Astrocyte (in vitro differentiated cells and primary cell): ENCODE measurements at places on chromosomes 12 and 14.

DNA sequence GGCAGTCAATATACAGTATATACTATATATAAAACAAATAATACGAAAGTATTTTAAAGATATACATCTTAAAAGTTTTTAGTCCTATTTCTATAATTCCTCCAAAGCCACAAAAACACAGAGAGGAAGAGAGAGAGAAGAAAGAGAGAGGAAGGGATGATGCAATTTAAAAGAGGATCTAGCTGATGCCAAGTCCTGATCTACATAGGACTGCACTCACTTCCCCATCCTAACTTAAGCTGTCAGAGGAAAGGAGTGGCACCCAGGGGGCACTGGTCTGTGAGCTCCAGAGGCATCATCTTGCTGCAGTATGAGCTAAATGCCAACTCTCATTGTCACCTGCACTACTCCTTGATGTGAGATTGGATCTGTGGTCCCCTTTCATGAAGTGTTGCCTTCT lies 95.8 kb downstream of the C12orf42 start:
- no peak for DNase-seq

DNA sequence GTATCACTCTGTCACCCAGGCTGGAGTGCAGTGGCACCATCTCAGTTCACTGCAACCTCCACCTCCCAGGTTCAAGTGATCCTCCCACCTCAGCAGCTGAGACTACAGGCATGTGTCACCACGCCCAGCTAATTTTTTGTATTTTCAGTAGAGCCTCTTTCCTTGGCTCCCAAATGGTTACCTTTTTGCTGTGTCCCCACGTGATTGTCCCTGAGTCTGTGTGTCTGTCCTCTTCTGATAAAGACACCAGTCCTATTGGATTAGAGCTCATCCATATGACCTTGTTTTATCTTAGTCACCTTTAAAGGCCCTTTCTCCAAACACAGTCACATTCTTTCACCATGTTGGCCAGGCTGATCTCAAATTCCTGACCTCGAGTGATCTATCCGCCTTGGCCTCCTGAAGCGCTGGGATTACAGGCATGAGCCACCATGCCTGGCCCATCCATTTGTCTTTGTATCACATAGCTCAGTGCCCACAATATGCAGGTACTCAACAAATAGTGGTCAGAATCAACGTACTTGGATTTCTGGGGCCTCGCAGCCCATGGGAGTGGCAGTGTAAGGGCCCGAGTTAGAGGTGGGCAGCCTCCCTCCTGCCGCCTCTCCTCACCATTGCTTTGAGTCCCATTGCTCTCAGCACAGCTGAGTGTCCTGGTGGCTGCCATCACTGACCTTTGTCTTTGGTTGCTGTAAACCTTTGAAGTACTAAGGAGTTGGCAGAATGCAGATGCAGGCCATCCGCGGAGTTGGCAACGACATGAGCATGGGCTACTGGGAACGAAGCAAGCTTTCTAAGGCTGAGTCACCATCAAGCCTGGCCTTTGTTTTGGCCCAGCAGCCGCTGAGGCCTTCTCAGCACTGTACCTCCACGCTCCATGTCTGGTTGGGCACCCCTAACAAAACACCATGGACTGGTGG lies 9.3 kb downstream of the TPCN1 start:
- DNase-seq, result peak; percentile 65

- DNase-seq, result no peak
These were observed 9.1 kb upstream of the ERC1 start for GRCh38 chr12:981961-982360.

GRCh38 chr14:34548472-34548981 lies 9.0 kb upstream of the EAPP start:
- no peak for DNase-seq

DNA sequence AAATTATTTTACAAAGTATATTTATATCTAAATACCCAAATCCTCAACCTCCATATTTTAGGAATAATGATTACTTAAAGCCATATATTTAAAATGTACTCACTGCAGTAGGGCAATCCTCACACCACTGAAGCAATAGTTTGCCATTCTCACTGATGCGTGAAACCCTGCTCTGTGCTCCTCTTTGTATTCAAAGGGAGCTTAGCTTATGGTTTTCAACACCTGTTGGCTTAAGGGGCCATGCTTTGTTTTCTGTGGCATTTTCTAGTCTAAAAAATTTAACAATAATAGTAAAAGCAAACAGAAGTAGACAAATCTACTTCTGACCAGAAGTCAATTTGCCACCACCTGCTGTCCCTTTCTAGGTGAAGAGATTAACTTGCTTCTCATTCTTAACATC lies 294.6 kb downstream of the FLRT2 start:
- DNase-seq, result no peak

- DNase-seq, result no peak
These were observed 155.3 kb upstream of the ATP2B1 start for GRCh38 chr12:89863968-89864367.

DNA sequence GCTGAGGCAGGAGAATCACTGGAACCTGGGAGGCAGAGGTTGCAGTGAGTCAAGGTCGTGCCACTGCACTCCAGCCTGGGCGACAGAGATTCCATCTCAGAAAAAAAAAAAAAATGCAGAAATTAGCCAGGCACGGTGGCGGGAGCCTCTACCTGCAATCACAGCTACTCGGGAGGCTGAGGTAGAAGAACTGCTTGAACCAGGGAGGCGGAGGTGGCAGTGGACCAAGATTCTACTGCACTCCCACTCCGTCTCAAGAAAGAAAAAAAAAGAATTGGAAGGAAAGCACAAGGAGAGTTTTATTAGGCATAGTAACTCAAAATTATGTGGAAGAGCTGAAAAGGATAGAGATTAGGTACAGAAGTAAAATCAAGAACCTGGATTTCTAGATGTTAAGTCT lies 20.8 kb upstream of the AMHR2 start:
- DNase-seq, result no peak

DNA sequence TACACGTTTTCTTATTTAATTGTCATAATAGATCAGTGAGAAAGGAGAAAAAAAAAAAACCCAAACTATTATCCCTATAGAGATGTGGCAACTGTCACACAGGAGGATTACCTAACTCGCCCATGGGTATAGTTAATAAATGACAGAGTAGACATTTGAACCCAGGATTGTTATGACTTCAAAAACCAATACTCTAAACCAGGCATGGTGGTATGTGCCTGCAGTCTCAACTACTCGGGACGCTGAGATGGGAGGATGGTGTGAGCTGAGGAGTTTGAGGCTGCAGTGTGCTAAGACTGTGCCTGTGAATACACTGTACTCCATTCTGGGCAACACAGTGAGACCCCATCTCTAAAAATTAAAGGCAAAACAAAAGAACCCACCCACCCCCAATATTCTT lies 114.5 kb downstream of the DENND5B start:
- DNase-seq, result no peak

DNA sequence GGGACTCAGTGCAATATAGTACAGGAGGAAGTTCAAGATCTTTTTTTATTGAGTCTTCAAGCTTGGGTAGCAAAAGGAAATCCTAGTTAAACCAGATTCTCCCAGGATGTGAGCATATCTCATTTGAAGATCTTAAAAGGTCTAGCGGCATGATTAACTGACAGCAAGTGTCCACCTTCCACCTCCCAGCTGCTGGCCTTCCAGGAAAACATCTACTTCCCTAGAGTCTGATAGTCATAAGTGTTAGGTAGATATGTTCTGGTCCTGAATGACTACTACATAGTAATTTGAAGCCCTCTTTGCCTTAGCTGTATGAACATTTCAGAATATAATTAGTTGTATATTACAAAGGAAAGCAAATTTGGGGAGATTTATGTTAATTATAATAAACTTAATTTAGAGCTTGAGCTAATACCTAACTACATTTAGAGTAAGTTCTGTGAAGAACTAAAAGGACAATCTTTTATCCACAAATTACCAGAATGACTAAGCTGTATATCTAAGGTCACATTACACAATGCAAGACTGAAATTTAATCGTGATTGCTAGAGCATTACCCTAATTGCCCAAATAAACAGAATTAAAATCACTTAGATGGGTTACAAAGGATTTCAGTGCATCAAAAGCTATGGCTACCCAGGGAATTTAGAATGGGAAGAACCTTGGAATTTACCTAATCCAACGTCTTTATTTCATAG lies 9.9 kb downstream of the LGR5 start:
- DNase-seq, result no peak

DNA sequence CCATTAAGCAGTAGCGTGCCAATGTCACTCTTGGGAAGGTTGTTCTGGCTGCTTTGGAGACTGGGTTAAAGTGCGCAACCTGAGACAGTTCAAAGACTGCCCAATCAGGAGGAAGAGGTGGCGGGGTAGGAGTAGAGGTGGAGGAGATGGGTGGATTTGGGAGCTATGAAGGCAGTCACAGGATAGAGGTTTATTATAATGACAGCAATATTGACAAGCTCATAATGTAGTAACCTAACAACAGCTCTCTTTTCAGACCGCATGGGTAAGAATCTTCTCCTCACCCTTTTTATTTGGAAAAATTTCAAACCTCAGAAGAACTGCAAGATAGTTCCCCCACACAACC lies 5.3 kb upstream of the PSMD9 start:
- no peak for DNase-seq

DNA sequence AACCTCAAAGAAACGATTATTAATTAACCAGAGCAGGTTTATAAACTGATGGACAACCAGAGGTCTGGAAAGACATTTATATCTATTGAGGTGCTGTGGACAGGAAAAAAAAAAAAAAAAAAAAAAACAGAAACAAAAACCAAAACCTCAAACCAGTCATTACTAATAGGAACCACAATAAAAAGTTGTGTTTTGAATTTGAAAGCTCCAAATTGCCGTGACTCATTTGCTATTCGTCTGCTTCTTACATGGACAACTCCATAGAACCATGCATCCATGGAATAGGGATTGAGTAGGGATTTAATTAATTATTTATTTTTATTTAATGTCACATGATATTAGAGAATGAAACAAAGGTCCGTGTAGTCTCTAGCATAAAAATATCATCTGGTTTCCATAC lies 134.1 kb upstream of the SSTR1 start:
- no peak for DNase-seq

- DNase-seq, result no peak
These were observed 10.9 kb upstream of the IL26 start for GRCh38 chr12:68236421-68237059.

DNA sequence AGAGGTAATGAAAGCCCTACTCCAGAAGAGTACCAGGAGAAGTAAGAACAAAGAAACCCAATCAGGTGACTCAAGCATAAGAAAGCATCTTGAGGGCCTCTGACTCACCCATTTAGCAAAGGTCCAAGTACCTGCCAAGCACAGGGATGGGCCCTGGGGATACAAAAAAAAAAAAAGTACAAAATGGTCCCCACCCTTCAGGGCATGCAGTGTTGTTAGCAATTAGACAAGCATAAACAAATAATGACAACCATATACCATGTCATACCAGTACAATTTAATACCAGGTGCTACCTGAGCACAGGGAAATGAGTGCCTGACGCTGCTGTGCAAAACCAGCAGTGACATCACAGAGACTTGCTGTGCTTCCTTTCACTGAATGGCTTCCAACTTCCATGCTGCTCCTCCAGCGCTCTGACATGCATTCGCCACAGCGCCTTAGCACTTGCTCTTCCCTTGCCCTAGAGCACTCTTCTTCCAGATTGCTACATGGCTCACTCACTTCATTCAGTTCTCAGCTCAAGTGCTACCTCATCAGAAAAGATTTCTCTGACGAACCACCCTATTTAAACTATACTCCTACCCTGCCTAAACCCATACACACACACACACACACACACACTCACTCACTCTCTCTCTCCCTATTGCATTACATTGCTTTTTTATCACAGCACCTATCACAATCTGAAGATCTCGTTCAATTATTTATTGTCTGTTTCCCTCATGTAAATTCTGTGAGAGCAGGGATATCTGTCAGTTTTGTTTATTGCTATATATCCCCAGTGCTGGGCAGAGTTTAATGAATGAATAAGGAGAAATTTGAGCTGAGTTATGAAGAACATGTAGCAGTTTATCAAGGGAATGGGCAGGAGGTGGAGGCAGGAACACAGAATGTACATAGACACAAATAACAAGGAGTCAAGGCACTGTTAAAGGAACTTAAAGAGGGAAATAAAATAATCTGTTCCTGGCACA lies 12.9 kb upstream of the EPS8 start:
- DNase-seq, result peak; percentile 48

DNA sequence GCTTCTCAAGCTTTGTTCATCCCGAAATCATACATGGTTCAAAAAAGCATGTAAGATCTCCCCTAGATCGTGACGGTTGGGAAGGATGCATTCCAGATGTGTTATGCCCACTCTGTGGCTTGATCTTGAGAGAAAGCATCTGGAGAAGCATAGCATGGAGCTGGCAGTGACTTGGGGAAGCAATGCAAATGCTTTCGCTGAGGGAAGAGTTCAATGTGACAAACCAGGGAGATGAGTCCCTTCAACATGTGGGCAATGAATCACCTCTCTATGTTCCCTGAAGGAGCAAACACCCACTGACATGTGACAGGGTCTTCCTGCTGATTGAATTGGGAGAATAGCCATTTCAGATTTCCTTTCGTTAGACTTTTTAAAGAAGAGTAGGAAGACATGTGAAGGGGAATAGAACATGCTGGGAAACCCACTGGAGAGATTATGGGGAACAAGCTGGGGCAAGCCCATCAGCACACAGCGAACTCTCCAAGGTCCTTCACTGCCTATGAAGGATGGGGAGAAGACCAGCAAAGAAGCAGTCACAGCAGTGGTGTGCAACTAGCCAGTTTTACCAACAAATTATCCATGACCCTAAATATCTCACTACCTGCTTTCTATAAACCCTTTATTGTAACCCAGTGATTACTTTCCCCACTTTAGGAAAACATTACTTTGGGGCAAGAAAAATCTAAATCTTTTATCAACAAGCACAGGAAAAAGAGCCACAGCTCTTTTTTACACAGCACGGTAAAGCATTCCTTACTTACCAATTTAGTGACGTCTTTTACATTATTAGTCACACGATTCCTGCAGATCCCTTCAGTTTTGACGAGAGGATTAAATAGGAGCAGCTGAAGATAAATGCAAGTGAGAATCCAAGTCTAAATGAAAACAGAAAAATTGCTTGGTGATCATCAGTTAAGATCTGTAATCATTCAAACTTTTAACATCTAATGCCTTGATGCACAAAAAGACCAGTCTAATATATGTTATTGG lies 35.0 kb downstream of the KITLG start:
- no peak for DNase-seq

DNA sequence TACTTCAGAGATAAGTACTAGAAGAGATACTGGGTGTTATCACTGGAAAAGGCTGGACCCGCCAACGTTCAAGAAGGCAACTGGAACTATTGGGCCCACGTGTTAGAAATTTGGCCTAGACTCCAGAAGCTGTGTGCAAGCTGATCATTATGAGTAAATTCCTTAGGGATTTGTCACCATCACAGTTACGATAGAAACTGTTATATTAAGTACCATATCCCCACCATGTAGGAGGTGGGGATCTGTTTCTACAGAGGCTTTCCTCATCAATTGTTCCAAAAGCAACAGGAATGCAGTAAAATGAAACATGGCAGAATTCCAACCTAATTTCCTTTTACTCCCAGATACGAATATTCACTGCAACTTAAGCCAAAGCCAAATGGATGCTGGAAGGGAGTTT lies 170.7 kb downstream of the NOVA1 start:
- peak; percentile 76 for DNase-seq
